ENCODE measurements at places on chromosomes 1 and 21.

DNA sequence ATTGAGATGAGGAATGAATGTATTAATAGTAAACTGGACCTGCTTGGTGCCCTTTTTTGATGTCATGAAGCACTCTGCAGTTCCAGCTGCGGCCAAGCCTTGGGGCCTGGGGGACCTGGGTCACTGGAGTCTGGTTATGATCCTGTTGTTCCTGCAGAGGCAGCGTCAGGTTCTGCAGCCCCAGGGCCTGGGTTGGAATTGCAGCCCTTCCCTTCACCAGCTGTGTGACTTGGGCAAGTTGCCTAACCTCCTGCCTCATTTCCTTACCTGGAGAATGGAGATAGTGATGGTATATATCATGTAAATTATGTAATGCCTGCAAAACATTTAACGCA is 9.1 kb upstream of the ATP5PO start:
- no peak for DNase-seq

DNA sequence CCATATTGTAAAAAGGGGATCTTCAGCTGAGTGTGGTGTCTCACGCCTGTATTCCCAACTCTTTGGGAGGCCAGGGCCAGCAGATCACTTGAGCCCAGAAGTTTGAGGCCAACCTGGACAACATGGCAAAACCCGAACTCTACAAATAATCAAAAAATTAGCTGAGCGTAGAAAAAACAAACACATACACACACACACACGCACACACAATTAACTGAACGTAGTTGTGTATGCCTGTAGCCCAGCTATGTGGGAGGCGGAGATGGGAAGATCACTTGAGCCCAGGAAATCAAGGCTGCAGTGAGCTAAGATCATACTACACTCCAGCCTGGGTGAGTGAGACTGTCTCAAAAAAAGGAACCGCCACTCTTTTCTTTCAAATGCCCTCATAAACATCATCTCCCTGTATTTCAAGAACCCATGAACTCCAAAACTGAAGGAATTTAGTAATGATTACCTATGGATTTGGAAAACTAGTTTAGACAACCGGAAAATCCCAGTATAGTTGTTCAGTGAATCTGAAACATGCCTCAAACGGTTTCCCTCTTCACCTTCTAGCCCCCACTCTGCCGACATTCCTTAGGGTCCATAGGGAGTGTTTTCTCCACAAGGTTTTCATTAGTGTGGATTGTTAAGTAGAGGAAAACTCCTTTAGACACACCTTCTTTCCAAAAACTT is 4.5 kb downstream of the TXNIP start:
- no peak for DNase-seq

DNA sequence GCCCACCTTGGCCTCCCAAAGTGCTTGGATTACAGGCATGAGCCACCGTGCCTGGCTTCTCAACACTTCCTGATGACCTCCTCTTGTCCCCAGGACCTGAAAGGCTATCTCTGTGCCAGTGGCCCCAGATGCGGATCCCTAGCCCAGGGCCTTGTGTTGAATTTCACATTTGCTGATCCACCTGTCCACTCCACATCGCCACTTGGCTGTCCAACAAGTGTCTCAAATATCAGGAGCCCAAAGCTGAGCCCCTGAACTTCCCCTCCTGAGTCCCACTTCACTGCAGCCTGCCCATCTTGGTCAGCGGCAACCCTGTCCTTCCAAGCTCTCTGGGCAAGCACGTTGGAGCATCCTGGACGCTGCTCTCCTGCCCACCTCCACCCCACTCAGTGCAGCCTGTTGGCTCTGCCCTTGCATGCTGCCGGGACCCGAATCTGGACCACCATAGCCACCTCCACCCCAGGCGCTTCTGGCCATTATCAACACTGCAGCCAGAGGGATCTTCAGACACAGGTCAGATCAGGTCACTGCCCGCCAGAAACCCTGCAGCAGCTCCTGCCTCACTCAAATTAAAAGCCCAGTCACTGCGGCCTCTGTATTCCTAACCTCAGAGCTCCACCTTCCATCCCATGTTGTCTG is 352.5 kb upstream of the VAMP3 start:
- no peak for DNase-seq

DNA sequence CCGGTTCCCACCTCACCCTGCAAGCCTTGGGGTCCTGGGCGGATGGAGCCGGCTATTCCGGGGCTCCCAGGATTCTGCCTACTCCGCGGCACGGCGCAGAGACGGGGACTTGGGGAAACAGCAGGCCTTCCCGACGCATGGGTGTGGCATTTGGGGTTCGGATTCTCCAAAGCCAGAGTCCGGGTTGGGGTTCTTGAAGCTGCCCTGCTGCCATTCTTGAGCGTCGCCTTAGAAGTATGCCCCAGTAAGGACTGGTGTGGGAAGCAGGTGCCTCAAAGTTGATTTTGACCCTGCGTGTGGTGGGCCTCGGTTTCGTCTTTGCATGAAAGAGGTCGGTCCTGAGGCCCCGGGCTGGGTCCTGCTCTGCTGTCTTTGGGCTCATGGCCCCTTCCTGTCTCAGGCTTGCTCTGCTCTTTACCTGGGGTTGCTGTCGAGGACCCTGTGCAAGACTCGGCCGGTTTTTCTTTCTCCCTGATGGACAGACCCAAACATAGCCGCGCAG is 696 bp downstream of the GUK1 start:
- DNase-seq, result no peak

DNA sequence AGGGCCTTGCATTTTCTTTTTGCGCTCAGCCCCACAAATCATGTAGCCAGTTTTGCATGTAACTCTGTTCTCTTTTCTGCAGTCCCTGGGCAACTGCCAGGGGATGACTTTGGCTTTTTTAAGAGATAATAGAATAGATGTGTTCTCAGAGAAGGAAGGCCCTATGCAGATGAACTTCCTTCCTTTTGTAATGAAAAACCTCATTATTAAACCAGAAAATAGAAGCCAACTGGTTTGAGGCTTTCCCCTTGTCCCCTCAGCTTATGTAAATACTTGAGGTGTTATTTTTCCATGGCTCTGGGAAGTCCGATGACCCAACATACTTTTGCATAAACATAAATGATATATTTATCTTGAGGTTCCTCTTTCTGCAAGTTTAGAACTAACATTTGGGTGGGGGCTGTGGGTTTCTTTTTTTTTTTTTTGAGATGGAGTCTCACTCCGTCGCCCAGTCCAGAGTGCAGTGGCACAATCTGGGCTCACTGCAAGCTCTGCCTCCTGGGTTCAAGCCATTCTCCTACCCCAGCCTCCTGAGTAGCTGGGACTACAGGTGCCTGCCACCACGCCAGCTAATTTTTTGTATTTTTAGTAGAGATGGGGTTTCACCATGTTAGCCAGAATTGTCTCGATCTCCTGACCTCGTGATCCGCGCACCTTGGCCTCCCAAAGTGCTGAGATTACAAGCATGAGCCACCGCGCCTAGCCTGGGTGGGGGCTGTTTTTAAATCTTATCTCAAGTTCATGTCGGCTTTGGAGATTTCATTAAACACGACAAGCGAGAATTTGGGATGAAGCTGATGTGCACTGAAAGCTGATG is 14.4 kb upstream of the FCRL5 start:
- no peak for DNase-seq

- DNase-seq, result no peak
Observed at GRCh38 chr1:11211925-11212587, 22.9 kb downstream of the ANGPTL7 start.

- DNase-seq, result peak; percentile 19
Observed at GRCh38 chr1:64039390-64039926, 164.0 kb upstream of the UBE2U start.
